ENCODE measurements at places on chromosomes 2 and 18.
A peak's percentile ranks its signal among the peaks of the same experiment; 100 is the strongest.

- no peak for DNase-seq
Measured at GRCh38 chr2:203648273-203648672, 58.2 kb upstream of the CD28 start.

DNA sequence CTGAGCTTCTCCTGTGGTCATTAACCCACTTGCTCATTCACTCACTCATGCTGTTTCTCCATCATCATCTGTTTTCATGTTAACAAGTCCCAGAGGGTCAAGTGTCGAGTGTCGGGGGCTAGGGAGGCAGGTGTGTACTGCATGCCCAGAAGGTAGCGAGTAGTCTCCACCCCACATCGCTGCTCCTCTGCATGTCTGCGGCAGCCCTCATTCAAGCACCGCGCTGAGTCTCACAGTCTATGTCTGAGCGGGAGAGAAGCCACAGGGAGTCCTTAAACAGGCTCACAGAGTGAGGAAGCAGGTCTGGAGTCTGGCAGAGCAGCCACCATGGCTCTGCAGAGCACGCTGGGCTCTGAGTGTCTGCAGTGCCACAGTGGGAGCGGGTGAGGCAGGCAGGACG lies 121.3 kb upstream of the IL1R2 start:
- no peak for DNase-seq

GRCh38 chr2:68466778-68467076 lies 367 bp downstream of the FBXO48 start:
- DNase-seq = no peak

DNA sequence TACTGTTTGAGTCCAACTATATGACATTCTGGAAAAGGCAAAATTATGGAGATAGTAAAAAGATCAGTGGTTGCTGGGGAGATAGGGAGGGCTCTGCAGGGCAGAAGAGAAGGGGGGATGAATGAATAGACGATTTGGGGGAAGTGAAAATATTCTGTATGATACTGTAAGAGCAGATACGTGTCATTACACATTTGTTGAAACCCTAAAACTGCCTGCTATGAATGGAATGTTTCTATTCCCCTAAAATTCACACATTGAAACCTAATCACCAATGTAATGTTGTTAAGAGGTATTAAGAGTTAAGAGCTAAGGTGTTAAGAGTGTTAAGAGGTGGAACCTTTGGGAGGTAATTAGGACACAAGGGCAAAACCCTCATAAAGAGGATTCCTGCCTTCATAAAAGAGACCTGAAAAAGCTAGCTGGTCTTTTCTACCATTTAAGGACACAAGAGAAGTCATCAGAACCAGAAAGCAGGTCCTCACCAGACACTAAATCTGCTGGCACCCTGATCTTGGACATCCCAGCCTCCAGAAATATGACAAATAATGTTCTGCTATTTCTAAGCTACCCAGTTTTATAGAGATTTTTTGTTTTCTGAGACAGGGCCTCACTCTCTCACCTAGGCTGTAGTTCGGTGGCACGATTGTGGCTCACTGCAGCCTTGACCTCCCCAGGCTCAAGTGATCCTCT lies 76.2 kb downstream of the ATAD2B start:
- no peak for DNase-seq

DNA sequence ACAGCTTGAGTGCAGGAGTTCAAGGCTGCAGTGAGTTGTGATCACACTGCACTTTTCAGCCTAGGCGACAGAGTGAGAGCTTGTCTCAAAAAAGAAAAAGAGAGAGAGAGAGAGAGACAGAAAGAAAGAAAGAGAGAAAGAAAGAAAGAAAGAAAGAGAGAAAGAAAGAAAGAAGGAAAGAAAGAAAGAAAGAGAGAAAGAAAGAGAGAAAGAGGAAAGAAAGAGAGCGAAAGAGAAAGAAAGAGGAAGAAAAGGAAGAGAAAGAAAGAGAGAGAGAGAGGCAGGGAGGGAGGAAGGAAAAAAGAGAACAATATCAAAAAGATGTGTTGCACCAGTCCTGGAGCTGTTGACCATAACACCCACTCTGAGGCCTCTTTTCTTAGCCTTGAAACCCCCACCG lies 89.8 kb upstream of the MBOAT2 start:
- DNase-seq = no peak

GRCh38 chr2:139790136-139790535 lies 1009.9 kb upstream of the NXPH2 start:
- DNase-seq = no peak

GRCh38 chr2:236176417-236176816 lies 8.2 kb upstream of the GBX2 start:
- DNase-seq = no peak

- no peak for DNase-seq
Measured at GRCh38 chr2:172092716-172093415, 7.6 kb downstream of the DLX1 start.

- DNase-seq = peak; percentile 32
Measured at GRCh38 chr18:43277164-43277600, at the start of gene SYT4. Gene SYT4 (minus strand): TSS chr18:43277490. CDS start chr18:43277281, 209 bp downstream.

- DNase-seq = peak; percentile 39
Measured at GRCh38 chr2:3189076-3189591, 188.5 kb downstream of the EIPR1 start.

DNA sequence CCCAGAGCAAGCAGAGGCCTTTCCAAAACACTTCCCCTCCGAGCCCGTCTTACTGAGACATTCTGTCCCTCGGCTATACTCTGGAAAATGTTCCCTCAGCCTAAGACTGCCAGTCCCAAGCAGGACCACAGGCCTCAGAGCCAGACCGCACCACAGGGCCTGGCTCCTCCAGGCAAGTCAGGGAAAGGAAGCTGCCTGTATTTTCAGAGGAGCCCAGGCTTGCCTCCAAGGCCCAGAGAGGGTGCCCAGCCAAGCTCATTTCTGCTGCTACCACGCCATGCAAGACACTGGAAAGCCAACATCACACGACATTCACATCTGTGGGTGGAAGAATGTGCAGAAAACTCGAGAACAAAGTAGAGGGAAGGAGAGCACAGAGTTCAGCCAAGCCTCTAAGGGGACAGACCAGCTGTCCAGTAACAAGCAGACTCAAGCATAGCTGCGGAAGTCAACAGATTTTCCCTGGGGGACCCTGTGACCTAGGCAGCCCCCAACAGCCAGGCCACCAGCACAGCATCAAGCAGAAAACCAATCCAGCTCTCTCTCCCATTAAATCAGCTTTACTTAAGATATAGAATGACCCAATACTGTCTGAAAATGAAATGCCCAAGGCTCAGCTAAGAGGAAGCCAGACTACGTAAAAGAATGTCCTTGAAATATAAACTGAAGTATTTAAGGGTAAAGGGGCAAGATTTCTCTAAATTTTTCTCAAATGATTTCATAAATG lies 123.9 kb downstream of the ZFP36L2 start:
- DNase-seq = no peak

GRCh38 chr2:45026924-45027450 lies 17.7 kb upstream of the SIX2 start:
- no peak for DNase-seq
